Hypothalamus (tissue), 51 donors: ENCODE measurements at places on chromosomes 12 and 14.

DNA sequence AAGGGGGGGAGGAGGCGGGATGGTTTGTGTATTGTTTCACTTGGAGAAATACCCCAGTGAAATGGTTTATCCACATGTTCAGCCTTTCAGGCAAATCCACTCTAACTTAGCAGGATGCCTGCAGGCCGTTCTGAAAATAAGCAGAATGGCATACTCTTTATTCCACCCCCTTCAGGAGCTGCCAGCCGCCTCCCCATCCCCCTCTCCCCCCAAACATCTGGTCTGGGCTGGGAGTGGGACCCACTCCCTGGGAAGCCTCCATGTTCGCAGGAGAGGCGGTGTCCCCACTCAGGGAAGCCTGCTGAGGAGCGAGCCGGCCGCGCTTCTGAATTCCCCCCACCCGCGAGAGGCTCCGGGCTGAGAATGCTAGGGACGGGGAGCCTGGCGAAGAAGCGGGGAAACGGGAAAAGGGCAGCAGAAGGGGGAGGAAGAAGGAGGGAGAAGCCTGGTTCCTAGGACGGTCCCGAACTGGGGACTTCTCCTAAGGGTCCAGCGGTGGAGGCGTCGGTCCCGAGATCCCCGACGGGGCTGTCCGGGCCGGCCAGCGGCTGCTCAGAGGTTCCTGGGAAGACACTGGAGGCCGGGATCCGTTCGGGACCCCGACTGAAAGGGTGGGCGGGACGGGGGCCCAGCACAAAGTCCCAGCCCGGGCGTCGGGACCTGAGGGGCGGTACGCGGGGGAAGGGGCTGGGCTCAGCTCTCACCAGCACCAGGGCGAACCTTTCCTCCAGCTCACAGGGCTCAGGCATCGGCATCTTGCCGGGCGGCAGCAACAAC is 666 bp downstream of the FMNL3 start:
- no peak for DNase-seq

DNA sequence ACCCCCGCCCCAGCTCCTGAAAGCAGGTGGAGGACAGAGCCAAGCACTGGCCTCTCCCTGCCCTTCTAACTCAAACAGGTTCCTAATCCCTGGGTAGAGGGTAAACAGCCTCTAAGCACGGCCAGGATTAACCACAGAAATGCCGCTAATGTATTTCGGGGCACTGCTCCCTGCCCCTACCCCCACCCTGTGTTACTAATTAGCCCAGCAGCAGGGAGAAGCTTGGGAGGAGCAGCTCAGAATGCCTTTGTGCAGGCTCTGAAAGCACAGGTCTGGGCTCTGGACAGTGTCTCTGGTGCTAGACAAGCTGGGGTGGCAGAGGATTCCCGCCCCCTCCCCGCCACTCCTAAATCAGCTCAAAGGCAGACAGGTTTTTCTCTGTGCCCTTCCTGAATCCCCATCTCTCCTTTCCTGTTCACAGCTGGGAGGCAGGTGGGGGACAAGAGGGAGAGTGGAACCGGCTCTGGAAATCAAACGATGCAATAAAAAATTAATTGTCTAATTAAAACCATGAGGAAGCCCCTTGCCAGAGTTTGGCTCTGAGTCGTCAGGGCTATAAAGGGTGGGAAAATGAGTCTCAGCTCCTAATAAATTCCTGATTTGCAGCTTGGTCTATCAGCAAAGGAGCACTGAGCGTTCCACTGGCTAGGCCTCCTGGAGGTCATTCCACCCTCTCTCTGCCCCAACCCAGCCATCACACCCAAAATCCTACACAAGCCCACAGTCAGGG is 53.0 kb downstream of the SMUG1 start:
- DNase-seq = no peak

DNA sequence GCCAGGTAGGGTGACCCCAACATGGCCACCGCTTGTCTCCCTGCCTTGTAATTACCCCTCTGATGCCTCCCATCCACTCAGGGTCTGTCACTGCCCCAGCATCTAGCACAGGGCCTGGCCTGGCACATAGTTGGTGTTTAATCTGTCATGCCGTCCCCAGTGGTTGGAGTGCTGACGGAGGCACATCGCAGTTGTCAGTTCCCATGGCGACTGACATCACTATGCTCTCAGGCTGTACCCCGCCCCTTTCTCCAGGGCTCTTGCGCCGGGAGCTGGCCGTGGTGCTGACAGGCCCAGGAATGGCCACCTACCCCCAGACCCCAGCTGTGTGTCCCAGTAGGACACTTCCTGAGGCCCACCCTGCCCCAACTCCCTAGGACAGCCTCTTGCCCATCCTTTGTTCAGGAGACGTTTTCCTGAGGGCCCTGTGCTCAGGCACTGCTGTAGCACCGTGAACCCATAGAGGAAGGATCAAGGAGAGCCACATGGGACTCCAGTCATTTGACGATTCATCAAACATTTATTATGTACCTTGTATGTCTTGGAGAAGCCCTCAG is 23.0 kb downstream of the FAM222A start:
- DNase-seq = no peak

GRCh38 chr12:124881123-124881522 is 17.5 kb upstream of the SCARB1 start:
- DNase-seq = no peak

DNA sequence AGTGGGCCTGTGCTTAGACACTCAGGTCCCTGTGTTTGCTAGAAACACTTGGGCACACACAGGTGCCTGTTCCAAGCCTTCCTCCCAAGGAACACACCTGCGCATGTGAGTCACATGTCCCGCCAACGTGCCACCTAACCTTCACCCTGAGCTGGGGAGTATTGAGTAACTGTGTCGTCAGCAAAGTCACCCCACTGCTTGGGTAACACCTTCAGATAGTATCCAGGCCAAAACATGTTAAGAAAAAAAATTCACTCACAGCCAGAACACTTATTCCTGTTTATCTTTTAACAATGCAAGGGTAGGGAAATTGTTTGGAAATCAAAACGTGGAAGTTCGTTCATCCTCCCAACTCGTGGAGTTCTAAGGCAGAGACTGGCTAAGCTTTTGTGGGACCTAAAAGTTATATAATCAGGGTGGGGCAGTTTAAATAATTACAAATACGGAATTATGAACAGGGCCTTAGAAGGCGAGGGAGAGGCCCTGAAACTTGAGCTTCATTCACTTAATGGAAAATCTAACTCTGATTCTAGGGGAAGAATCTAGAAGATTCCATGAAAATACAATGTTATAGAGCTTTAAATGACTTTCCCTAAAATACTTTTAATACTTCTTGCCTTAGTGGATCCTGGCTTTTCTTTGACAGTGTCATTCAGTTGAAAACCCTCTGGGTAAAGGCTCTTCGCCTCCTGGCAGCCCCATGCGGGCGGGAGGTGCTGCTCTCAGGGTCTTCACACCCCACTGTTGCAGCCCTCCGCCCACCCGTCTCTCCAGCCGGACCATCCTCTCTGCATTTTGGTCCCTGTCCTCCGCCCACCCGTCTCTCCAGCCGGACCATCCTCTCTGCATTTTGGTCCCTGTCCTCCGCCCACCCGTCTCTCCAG is 30.3 kb upstream of the ADIPOR2 start:
- DNase-seq = peak; percentile 24

DNA sequence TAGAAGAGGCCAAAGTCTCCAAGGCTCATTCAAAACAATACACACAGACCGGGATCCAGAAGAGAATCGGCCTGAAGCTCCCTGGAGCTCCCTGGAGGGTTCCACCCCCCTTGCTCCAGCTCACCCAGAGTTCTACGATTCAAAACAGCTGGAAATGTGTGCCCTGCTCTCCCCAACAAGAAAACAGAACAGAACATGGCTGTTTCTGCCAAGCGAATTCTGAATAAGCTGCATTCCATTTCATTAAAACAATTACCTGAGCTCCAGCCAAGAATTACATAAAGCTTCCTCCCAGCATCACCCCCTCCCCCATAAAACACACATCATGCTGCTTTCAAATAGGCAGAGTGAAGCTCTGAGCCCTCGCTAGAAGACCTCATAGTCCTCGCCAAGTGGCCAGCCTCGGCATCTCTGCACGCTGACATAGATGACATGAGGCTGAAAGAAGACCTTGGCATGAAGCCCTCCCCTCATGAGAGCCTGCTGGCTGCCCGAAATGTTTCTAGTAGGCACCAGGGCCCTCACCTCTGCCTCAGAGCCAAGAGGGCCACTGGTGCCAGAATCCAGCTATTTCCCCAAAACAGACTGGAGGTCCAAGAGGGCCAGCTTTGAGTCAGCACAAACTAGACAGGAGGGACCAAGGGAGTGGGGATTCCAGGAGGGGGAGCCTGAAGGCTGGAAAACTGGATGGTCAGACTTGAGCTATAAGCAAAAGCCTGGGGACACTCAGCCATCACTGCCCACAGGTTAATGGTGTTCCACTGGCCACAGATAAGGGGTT is 8.3 kb downstream of the PXN start:
- DNase-seq = no peak

GRCh38 chr12:55624056-55624455 is 12.6 kb upstream of the OR10P1 start:
- DNase-seq = no peak

DNA sequence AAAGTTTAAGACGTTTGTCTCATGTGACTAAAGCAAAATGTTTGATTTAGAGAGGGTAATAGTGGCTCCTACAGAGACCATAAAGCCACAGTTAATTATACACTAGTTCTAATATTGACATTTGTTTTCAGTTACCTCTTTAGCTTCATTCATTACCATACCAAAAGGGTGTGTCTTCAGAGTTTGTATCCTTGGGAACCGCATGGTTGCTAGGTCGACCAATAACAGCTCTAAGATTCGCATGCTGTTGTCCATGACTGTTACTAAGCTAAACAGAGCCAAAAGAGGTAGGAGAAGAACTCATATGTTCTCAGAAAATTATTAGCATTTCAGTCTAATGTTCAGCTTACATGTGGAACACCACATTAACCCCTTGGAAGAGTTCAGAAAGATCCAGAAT is 36.2 kb upstream of the ETNK1 start:
- no peak for DNase-seq

- DNase-seq = no peak
These were observed 9.9 kb downstream of the GPR132 start for GRCh38 chr14:105055334-105055733.

DNA sequence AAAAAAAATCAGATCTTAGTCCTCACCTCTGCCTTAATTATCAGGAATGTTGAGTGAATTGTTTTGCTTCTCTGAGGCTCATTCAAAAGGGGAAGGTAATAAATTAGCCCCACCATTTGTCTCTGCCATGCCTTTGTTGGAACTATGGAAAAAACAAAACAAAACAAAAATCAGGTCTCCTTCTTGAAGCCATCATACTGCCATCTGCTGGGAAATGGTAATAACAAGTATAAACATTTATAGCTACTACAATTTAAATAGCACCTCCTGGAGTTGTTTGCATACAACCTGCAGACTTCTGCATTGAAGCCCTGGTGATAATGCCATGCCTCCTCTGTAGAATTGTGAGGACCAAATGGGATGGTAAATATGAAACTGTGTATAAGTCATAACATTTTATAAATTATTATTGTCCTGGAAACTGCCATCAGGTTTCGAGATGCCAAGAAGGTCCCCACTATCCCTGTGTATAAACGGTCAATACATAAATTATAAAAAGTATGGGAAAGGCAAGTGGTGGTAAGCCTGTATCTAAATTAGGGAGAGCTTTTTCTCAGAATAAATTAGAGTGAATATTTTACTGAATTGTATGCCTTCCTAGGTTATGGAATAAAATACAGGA is 87.2 kb upstream of the FGD4 start:
- DNase-seq = no peak
